MG63 (cell line): ENCODE measurements at places on chromosomes 16 and 17. TPM values are rescaled to one million over a fixed set of nuclear protein-coding genes. Genes with fewer than 3 reads are reported as not detected.
A peak's percentile ranks its signal among the peaks of the same experiment; 100 is the strongest.

DNA sequence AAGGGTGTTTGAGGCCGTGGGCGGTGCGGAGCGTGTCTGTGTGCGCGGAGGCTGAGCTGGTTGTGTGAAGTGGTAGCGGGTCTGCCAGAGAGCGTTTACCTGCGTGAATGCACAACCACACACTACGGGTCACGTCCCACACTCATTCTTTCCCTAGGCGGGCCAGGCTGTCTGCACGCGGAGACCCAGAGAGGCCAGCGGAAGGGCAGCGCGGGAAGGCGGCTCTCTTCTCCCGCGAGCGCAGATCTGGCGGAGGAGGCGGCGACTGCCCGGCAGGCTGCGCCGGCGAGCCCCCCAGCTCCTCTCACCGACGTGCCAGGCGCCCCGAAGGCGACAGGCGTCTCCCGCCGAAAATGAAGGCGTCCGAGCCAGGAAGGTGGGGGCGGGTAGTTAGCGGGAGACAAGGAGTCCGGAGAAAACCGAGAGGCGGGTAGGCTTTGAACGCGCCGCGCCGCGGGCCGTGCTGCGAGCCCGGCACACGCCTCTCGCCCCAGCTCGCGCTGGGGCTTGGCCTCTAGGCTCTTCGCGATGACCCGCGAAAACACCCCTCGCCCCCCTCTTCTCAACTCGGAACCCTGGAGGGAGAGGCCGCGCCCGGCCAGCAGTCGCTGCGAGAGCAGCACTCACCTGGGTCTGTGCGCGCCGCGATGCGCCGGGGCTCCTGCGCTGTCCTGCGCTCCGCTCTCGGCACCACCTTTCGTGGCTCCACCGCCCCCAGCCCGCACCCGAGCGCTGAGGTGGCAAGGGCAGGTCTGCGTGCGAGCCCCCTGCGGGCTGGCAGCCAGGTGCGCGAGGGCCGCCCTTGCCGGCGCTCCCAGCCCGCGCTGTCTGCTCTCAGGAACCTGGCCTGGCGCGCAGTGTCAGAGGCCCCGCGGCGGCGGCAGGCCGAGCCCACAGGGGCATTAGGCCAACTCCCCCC, 2.0 kb upstream of the FOXF1 start:
- peak; percentile 85 for DNase-seq

CASKIN1 gene
- 0.02 and 1.0 TPM in 2 replicates for total RNA-seq

TEX19 gene
- 2.3 TPM in 1 of 2 replicates, not detected in the other for total RNA-seq

GRCh38 chr17:45902892-45903346, 8.6 kb downstream of the MAPT start:
- no peak for DNase-seq

- DNase-seq, result peak; percentile 55
Observed at GRCh38 chr16:80300876-80301275, 239.9 kb upstream of the DYNLRB2 start.

MED31 gene
- 7.7 and 10.6 TPM in 2 replicates for total RNA-seq

BCO1 gene
- total RNA-seq, result not detected in 2 replicates

DNA sequence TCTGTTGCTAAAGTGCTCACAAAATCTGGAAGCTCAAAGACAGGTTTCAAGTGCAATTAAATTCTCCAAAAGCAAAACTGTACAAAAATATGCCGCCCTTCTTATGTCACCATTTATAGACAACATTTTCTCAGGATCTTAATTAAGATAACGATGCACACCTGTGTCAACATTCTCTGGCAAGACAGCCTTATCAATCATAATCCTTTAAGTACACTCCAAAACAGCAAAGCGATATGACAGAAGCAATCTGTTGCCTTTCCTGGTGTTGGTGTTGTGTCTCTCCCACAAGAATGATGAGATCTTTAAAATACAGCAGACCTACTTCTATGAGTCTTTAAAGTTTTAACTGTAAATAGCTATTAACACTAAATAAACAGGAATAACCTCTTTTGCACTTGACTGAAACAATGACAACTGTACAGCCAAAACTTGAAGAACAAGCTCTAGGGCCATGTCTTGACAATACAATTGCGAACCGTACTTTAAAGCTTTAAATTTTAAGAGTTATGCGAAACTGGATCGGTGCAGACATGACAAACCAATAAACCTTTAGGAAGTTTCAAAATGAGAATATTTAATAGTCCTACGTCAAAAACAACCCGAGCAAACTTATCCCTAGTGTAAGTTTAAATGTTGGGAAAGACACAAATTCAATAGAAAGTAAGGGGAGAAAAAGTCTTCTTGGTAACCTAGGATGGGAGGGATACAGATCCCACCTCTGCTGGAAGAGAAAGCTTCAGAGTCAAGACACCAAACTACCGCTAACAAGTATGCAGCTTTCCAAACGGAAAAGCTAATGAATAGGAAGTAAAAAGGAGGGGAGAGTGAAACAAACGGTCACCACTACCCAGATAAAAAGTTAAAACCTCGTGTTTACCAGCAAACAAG, 3.3 kb upstream of the IRX5 start:
- DNase-seq, result no peak

GRCh38 chr16:64445649-64446048, 676.2 kb downstream of the CDH11 start:
- DNase-seq, result no peak

GRCh38 chr17:19660219-19660870, 11.8 kb downstream of the ALDH3A2 start:
- DNase-seq, result no peak

ATP2A3 gene
- 0.32 and 1.2 TPM in 2 replicates for total RNA-seq
